ENCODE measurements at places on chromosomes 7 and 10. TPM values are rescaled to one million over a fixed set of nuclear protein-coding genes. Genes with fewer than 3 reads are reported as not detected.

DNA sequence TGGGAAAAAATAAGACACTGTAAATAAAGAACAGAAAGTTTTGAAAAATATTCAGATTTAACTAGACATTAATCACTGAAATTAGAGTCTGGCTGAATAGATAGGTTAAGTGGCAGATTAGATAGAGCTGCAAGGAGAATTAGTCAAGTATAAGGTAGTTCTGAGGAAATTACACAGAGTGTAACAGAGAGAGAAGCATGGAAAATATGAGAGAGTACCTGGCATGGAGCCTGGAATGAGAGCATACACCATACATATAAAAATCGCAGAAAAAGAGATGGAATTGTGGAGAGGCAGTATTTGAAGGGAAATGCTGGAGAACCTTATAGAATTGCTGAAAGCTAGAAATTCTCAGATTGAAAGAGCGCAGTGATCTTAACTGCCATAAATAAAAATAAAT, 46.9 kb downstream of the ZNRF2 start:
- no peak overlapping the region for H3K27ac ChIP-seq
- no peak overlapping the region for H3K4me3 ChIP-seq
- H3K36me3 ChIP-seq: no peaks in the 10 kb centered on the region
- peaks cover 28% of the 10 kb centered on the region for H3K4me1 ChIP-seq
- no peaks in the 10 kb centered on the region for H3K27me3 ChIP-seq
- no peak for DNase-seq

- H3K36me3 ChIP-seq: no peaks in the 10 kb centered on the region
- H3K4me1 ChIP-seq: no peaks in the 10 kb centered on the region
- no peaks in the 10 kb centered on the region for H3K27me3 ChIP-seq
- H3K27ac ChIP-seq: no peak overlapping the region
- DNase-seq: no peak
- no peak overlapping the region for H3K4me3 ChIP-seq
Measured at GRCh38 chr7:30062587-30062986, 34.4 kb downstream of the PLEKHA8 start.

GRCh38 chr7:45020915-45021314, 20.9 kb downstream of the CCM2 start:
- no peaks in the 10 kb centered on the region for H3K27me3 ChIP-seq
- no peak for DNase-seq
- no peaks in the 10 kb centered on the region for H3K36me3 ChIP-seq
- no peak overlapping the region for H3K27ac ChIP-seq
- H3K4me1 ChIP-seq: no peaks in the 10 kb centered on the region

- no peak for DNase-seq
- H3K27me3 ChIP-seq: no peaks in the 10 kb centered on the region
- H3K36me3 ChIP-seq: no peaks in the 10 kb centered on the region
- peaks cover 40% of the 10 kb centered on the region for H3K4me1 ChIP-seq
- peak overlapping the region; percentile 66 for H3K27ac ChIP-seq
Measured at GRCh38 chr10:71921324-71922027, 42.7 kb upstream of the CHST3 start.

GRCh38 chr7:139991269-139991666, 71.5 kb downstream of the PARP12 start:
- H3K36me3 ChIP-seq: no peaks in the 10 kb centered on the region
- H3K4me1 ChIP-seq: no peaks in the 10 kb centered on the region
- no peaks in the 10 kb centered on the region for H3K27me3 ChIP-seq
- DNase-seq: no peak

GRCh38 chr7:79876848-79877252, 257.8 kb upstream of the GNAI1 start:
- H3K36me3 ChIP-seq: no peaks in the 10 kb centered on the region
- H3K27me3 ChIP-seq: no peaks in the 10 kb centered on the region
- no peaks in the 10 kb centered on the region for H3K4me1 ChIP-seq
- no peak overlapping the region for H3K4me3 ChIP-seq
- no peak overlapping the region for H3K27ac ChIP-seq

DNA sequence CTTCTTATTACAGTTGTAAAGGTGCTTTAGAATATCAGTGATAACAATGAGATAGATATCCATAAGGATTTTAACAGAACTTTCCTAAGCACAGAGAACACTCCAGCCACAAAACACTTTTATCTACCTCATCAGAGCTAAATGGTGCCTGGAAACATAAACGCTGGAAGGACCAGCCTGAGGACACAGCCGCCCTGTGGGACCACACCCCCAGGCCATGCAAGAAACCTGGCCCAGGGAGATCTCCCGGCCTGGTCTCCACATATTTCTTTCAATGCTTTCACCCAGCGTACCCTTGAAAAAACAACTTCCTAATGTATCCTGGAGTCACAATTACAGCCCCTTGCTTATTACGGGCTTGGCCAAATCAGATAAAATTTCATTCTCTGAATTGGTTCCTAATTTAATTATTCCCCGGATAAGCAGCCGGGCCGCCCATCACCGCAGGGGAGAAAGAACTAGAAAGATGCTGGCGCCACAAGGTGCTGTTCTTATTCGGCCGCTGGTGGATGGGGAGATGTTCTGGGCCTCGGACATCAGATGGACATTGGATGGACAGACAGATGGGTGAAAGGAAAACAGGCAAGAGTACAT, 11.8 kb downstream of the CHST15 start:
- DNase-seq: no peak
- no peaks in the 10 kb centered on the region for H3K36me3 ChIP-seq
- no peak overlapping the region for H3K4me3 ChIP-seq
- peaks cover 14% of the 10 kb centered on the region for H3K4me1 ChIP-seq
- H3K27ac ChIP-seq: no peak overlapping the region

ITIH2 gene
- total RNA-seq: not detected

DNA sequence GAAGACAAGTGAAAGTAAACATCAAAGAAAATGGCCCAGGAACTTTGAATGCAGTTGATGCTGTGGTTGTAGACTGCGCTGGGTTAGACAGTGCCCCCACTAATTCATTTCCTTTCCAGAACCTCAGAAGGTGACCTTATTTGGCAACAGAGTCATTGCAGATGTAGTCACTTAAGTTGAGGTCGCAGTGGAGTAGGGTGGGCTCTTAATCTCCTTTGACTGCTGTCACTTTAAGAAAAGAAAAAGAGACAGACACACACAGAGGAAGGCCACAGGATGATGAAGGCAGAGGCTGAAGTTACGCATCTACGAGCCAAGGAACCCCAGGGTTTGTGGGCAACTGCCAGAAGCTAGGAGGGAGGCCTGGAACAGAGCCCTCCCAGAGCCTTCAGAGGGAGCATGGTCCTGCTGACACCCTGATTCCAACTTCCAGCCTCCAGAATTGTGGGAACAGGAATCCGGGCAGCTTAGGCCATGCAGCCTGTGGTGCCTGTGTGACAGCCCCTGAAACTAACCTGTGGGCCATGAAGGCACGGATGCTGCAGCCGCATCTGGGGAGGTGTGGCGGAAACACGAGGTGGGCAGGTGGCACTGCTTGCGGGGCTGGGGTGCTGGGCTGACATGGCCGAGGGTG, 107.6 kb downstream of the PRKAG2 start:
- no peaks in the 10 kb centered on the region for H3K27me3 ChIP-seq
- no peak overlapping the region for H3K4me3 ChIP-seq
- no peaks in the 10 kb centered on the region for H3K4me1 ChIP-seq
- H3K27ac ChIP-seq: no peak overlapping the region
- no peak for DNase-seq

ATP6V0A4 gene
- 1.2 TPM for total RNA-seq

- H3K27ac ChIP-seq: no peak overlapping the region
- H3K4me1 ChIP-seq: peaks cover 8% of the 10 kb centered on the region
- H3K36me3 ChIP-seq: no peaks in the 10 kb centered on the region
- H3K27me3 ChIP-seq: no peaks in the 10 kb centered on the region
Measured at GRCh38 chr10:23314835-23315239, 29.8 kb downstream of the C10orf67 start.

GRCh38 chr7:121294448-121294992, 34.3 kb upstream of the WNT16 start:
- H3K4me1 ChIP-seq: no peaks in the 10 kb centered on the region
- DNase-seq: no peak
- no peak overlapping the region for H3K4me3 ChIP-seq
- H3K27ac ChIP-seq: no peak overlapping the region
- no peaks in the 10 kb centered on the region for H3K27me3 ChIP-seq

C10orf120 gene
- total RNA-seq: not detected

ACBD7 gene
- total RNA-seq: not detected

GRCh38 chr10:92385831-92386230, 94.9 kb downstream of the MARCHF5 start:
- no peaks in the 10 kb centered on the region for H3K4me1 ChIP-seq
- no peak overlapping the region for H3K27ac ChIP-seq
- DNase-seq: no peak
- H3K4me3 ChIP-seq: no peak overlapping the region

CALD1 gene
- total RNA-seq: 343 TPM

DNA sequence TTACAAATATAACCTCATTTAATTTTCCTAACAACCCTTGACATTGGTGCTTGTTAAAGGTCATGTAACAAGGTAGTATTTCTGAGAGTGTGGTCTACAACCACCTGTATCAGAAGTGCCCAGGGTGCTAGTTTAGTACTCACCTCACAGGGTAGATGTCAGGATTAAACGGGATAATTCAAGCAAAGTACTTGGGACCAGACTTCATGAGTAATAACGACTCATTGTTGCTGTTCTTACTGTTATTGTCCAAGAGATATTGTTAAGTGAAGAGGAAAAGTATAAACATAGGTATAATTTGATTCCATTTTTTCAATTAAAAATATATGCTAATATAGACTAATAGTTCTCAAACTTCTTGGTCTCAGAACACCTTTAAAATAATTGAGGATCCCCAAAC, 179.3 kb downstream of the WNT2 start:
- no peak overlapping the region for H3K4me3 ChIP-seq
- DNase-seq: no peak
- no peaks in the 10 kb centered on the region for H3K4me1 ChIP-seq
- no peak overlapping the region for H3K27ac ChIP-seq
- no peaks in the 10 kb centered on the region for H3K27me3 ChIP-seq

DNA sequence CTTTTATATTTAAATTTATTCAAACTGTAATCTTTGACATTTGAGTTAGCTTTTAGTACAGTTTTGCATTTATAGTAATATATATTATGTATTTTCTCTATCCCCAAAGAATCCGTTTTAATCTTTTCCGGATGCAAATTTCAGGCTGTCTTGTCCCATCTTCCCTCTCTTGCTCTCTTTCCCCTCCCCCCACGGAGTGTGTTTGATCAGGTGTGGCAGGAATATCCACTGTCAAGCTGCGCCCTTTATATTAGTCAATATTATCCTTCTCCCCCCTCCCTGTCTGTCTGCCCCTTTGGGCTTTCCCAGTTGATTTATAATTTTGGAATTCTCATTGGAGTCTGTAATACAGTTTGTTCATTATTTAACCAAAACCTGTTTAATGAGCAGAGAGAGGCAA, 19.0 kb downstream of the GBF1 start:
- H3K36me3 ChIP-seq: peaks cover 19% of the 10 kb centered on the region
- H3K4me3 ChIP-seq: no peak overlapping the region
- H3K4me1 ChIP-seq: peaks cover 47% of the 10 kb centered on the region
- no peaks in the 10 kb centered on the region for H3K27me3 ChIP-seq

- no peaks in the 10 kb centered on the region for H3K27me3 ChIP-seq
- no peak for DNase-seq
- H3K4me1 ChIP-seq: no peaks in the 10 kb centered on the region
- no peaks in the 10 kb centered on the region for H3K36me3 ChIP-seq
- H3K4me3 ChIP-seq: no peak overlapping the region
Measured at GRCh38 chr7:68813551-68814080, 784.7 kb upstream of the AUTS2 start.

- H3K4me1 ChIP-seq: no peaks in the 10 kb centered on the region
- no peaks in the 10 kb centered on the region for H3K27me3 ChIP-seq
- H3K27ac ChIP-seq: no peak overlapping the region
- DNase-seq: peak; percentile 67
- H3K4me3 ChIP-seq: no peak overlapping the region
Measured at GRCh38 chr10:132094581-132095234, 29.0 kb downstream of the JAKMIP3 start.

COL13A1 gene
- not detected for total RNA-seq

LRRC18 gene
- not detected for total RNA-seq

- H3K4me1 ChIP-seq: no peaks in the 10 kb centered on the region
- H3K27ac ChIP-seq: no peak overlapping the region
- DNase-seq: no peak
- H3K27me3 ChIP-seq: no peaks in the 10 kb centered on the region
Measured at GRCh38 chr10:113882240-113882639, 27.8 kb downstream of the NHLRC2 start.

GRCh38 chr7:973312-973711, 2.0 kb downstream of the COX19 start:
- no peak for DNase-seq
- no peak overlapping the region for H3K4me3 ChIP-seq
- no peak overlapping the region for H3K27ac ChIP-seq

- H3K4me1 ChIP-seq: peaks cover 50% of the 10 kb centered on the region
- H3K4me3 ChIP-seq: peak overlapping the region; percentile 14
- no peak for DNase-seq
Measured at GRCh38 chr7:151063212-151063561, 3.8 kb downstream of the SLC4A2 start.

DNA sequence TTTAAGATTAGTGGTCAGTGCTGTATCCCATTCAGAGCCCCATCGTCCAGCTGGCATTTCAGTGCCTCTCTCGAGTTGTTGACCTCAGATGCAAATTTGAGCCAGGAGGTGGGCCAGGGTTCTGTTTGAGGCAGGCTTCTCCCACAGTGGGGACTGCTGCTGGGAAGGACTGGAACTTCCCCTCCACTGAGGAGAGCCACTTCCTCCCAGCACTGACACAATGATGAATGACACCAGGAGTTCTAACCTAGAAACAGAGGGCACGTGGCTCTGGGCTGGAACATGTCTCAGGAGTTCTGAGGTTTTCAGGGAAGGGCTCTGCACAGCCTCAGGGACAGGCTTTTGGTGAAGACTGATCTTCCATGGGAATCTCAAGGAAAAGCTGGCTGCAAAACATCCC, 18.3 kb upstream of the BTBD16 start:
- H3K36me3 ChIP-seq: no peaks in the 10 kb centered on the region
- H3K27ac ChIP-seq: no peak overlapping the region
- H3K27me3 ChIP-seq: no peaks in the 10 kb centered on the region
- H3K4me1 ChIP-seq: no peaks in the 10 kb centered on the region
- no peak overlapping the region for H3K4me3 ChIP-seq

DNA sequence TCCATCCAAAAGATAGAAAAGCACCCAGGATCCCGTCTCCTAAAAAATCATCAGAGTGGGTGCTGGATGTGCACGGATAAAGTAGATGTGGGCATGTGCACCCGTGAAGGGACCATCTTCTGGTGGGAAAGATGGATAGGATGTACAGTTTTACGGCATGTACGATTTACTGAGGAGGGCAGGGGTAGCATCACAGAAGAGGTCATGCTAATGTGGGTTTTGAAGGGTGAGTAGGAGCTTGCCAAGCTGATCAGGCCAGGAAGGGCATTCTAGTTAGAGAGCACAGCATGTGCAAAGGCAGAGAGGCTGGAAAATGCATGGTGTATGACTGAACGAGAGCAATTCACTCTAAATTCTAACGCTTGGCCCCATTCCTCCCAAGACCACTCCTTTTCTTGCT, 7.8 kb upstream of the CRHR2 start:
- peaks cover 5% of the 10 kb centered on the region for H3K4me1 ChIP-seq
- DNase-seq: no peak
- no peaks in the 10 kb centered on the region for H3K36me3 ChIP-seq
- no peaks in the 10 kb centered on the region for H3K27me3 ChIP-seq

- no peaks in the 10 kb centered on the region for H3K4me1 ChIP-seq
- no peaks in the 10 kb centered on the region for H3K36me3 ChIP-seq
- DNase-seq: no peak
- H3K4me3 ChIP-seq: no peak overlapping the region
Measured at GRCh38 chr10:89685936-89686335, 15.5 kb upstream of the KIF20B start.

POU6F2 gene
- not detected for total RNA-seq

SPDYE6 gene
- not detected for total RNA-seq

CABCOCO1 gene
- total RNA-seq: not detected

GRCh38 chr10:129033790-129034272, 433.2 kb upstream of the MGMT start:
- DNase-seq: no peak
- no peaks in the 10 kb centered on the region for H3K4me1 ChIP-seq
- no peaks in the 10 kb centered on the region for H3K27me3 ChIP-seq
- H3K36me3 ChIP-seq: no peaks in the 10 kb centered on the region

AKR1E2 gene
- total RNA-seq: 3.7 TPM

All from vagina (tissue), 2 donors.